DND-41 (cell line): ENCODE measurements at places on chromosomes 5 and 9.

GRCh38 chr5:174596429-174596828 lies 128.0 kb upstream of the MSX2 start:
- DNase-seq: no peak

DNA sequence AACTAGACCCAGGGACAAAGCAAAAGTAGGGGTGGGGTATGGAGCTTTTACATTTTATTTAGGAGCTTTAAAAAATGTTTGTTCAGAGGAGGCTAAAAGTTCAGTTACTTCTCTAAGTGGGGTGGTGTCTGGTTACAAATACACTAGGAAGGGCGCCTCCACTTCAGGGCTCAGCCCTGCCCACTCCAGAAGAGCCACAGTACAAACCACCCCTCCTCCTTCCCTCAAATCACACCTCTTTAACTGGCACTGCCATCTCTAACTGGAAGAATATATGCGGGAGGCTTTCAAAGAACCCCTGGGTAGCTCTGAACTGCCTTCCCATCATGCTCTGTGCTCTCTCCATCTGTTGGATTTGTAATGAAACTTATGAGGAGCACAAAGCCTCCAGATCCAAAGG lies 98.8 kb upstream of the NFIB start:
- DNase-seq: no peak

DNA sequence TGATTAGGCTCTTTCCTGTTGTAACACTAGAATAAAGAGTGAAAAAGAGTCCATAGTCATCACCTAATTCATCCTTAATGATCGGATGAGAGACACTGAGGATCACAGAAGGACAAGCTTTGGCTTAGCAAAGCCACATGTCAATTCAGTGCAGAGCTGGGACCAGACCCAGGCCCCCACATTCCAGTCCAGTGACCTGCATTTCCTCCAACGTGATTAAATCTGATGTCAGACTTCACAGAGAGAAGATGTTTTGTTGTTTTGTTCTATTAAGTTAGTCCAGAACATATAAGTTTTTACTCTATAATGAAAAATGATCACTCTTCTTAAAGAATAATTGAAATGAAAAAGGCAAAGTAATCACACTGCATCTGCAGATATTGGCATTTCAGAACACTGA lies 377.9 kb upstream of the PAPPA start:
- DNase-seq: no peak

DNA sequence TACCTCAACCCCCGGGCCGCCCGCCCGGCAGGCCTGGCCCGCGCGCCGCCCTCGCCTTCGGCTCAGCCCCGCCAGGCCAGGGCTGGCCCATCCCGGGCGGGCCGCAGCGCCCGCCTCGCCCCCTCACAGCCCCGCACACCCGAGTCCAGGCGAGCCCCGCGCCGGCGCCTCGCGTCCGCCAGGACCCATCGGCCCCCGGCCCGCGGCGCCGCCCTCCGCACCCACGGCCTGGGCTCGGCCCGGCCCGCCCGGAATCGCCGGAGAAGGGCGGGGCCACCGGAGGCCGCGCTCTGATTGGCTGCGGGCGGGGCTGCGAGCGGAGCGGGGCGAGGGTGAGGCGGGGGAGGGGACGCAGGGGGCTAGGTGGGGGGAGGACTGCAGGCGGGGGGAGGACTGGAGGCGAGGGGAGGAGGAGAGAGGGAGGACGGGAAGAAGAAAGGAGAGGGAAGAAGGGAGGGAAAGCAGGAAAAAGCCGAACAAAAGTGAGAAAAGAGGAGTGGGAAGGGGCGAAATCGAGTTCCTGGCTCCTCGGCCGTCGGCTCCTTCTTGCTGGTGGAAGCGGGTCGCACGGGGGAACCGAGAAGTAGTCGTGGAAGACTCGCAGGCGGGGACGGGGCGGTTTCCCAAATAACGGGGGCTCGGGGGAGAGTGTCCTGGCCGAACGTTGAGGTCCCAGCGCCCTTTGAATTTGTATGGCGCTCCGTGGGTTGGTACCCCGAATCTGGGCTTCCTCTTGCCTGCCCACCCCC lies 472 bp upstream of the UBTD2 start:
- peak; percentile 83 for DNase-seq

- no peak for DNase-seq
Observed at GRCh38 chr5:56123531-56124243, 109.4 kb downstream of the ANKRD55 start.

DNA sequence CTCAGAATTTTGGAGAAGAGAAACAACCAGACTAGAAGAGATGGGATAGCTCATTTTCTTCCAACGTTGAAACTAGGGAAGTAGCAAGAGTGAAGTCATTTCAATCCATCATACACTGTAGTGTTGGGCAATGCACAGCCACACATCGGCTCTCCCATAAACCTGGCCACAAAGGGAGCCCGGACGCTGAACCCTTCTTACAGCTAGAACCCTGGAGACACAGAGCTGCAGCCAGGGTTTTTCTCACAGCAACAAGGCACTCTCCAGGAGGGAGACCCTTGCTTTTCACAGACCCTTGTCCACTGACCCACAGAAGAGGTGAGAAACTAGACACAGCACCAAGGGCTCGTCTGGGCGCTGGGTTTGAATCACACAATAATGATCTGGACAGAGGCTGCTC lies 101.4 kb upstream of the FSTL4 start:
- no peak for DNase-seq

DNA sequence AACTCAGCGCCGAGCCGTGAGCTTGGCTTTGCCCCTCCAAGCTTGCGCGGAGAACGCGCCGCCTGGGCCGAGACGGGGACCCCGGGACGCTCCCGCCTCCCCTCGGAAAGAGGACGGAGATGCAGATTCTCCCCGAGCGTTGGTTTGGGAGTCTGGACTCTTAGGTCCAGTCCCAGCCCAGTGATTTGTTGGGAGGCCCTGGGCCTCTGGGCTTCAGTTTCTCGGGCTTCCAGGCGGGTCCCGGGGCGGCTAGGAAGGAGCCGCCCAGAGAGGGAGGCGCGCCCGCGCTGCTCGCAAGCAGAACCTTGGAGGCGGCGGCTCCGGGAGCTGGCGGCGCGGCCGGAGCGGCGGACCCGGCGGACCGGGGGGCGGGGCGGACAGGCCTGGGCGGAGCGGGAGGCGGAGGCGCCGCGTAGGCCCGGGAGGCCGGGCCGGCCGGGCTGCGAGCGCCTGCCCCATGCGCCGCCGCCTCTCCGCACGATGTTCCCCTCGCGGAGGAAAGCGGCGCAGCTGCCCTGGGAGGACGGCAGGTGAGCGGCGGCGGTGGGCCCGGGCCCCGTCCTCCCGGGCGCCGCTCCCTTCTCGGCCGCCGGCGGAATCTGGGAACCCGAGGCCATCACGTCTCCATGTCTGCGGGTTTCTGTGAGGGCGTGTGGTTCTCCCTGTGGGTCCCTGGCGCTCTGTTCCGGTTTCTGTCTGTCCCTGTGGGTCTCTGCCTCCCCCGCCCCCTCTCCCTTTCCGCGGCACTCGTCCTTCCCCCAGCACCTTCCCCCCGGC lies at the start of gene B4GALT7:
Gene B4GALT7, plus strand, starts transcription at position 402 of the 777 bp plus-strand sequence. Its CDS starts 79 bp downstream, at position 481.
- DNase-seq: peak; percentile 84
